ENCODE measurements at places on chromosomes 2 and 18.

- peak; percentile 53 for DNase-seq
These were observed 177.2 kb upstream of the SCN7A start for GRCh38 chr2:166671235-166671634.

- no peak for DNase-seq
These were observed 41.1 kb downstream of the FEZ2 start for GRCh38 chr2:36556842-36557241.

- DNase-seq: no peak
These were observed 32.1 kb upstream of the SIGLEC15 start for GRCh38 chr18:45793264-45793965.

- no peak for DNase-seq
These were observed 351.7 kb downstream of the RAD51AP2 start for GRCh38 chr2:17166506-17166905.

GRCh38 chr2:27446057-27446456, 3.9 kb downstream of the KRTCAP3 start:
- DNase-seq: no peak

GRCh38 chr18:9243029-9243428, 91.5 kb upstream of the TWSG1 start:
- DNase-seq: no peak

DNA sequence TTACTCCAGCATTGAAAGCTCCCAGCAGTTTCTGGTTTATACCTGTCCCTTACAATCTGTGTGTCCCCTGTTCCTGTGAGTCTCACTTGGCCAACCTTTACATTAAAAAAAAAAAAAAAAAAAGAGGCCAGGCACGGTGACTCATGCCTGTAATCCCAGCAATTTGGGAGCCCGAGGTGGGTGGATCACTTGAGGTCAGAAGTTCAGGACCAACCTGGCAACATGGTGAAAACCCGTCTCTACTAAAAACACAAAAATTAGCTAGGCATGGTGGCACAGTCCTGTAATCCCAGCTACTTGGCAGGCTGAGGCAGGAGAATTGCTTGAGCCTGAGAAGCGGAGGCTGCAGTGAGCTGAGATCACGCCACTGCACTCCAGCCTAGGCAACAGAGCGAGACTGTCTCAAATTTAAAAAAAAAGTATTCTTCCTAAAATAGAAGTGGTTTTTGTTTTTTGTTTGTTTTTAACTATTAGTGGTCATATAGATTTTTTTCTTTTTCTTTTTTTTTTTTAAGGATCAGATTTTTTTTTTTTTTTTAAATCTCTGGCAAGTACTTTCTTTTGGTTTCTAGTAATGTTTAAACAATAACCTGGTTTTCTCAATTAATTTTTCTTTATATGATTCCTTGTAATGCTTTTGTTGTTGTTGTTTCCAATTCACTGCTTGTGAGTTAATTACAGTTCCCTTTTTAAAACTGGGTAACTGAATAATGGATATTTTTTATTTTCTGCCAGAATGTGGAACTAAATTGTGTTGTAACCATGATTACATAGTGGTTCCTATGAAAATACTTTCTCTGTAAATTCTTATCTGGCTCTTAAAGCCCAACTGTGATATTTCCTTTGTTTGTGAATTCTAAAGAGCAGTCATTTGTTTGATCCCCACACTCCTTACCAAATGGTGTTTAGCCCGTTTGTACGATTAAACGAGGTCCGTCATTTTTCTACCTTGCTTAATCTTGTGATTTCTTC, 116.8 kb downstream of the CTAGE1 start:
- DNase-seq: no peak

GRCh38 chr2:45650851-45651414, 542 bp upstream of the PRKCE start:
- DNase-seq: peak; percentile 96

DNA sequence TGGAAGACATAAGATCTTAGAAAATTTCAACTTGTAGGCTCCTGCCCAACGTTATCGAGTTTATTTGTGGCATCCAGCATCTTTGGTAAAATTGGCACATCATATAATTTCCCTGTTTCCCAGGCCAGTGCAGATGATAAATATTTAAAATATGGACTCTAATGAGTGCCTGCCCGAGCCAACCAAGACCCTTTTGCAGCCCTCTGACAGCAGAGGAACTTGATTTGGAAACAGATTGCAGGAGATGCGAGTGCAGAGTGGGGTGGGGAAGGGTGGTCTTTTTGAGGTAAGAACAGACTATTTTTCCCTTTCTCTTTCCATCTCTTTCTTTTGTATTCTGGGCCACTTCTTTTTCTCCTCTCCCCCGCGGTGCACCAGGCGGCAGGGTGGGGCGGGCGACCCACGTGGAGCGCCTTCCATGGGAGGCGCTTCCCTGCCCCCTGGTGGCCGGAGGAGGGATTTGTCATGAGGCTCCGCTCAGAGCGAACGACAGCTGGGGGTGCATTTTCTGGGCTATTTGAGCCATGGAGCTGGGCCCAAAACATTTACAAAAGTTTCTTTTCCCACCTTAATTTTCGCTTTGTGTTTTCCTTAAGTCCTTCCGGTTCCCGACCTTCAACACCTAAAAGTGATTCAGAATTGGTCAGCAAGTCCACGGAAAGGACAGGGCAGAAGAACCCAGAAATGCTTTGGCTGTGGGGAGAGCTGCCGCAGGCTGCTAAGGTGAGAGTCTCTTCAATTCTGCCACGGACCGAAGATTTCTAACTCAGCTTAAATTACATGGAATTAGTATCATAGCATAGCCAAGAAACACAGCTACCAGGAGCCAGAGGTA, 32.7 kb downstream of the LPIN1 start:
- peak; percentile 36 for DNase-seq

GRCh38 chr2:61229936-61230335, 67.9 kb downstream of the C2orf74 start:
- DNase-seq: no peak

- no peak for DNase-seq
These were observed 41.0 kb upstream of the MGAT4A start for GRCh38 chr2:98771721-98772524.

- no peak for DNase-seq
These were observed 87.5 kb downstream of the CCDC85A start for GRCh38 chr2:56271275-56271674.

GRCh38 chr2:56380861-56381260, 197.1 kb downstream of the CCDC85A start:
- DNase-seq: no peak

DNA sequence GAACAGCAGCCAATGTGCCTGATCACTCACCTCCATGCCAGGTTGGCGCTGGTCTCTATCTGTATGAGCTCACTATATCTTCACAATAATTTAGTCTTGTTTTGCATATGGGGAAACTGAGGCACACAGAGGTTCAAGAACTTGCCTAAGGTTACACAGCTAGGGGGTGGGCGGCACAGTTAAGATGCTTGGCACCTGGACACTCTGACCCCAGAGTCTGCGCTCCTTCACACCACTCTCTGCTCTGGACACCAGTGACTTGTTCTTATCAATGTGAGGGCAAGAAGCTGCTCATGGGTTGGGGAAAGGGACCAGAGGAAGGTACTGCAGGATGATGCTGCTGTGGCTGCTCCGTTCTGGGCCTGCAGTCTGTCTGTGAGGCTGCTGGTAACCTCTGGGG, 27.1 kb downstream of the FBLN7 start:
- no peak for DNase-seq

DNA sequence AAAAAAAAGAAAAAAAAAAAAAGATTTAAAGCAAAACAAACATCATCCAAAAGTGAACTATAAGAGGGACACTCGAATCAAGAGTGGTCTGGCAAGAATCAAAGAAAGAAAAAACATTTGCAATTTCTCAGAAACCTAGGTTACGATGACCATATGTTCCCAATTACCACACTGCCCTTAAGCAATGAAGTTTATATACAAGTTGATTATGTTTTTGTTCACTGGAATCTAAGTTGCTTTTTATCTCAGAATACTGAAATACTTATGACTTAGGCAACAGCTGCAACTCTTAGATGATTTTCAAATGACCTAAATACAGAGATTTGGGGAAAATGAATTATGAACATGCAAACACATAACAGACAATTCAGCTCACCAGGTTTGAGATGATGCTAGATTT, 597.1 kb upstream of the CHAC2 start:
- DNase-seq: peak; percentile 78

GRCh38 chr2:46239175-46239846, 57.9 kb upstream of the EPAS1 start:
- no peak for DNase-seq

GRCh38 chr2:176076796-176077195, 7.0 kb downstream of the EVX2 start:
- no peak for DNase-seq

DNA sequence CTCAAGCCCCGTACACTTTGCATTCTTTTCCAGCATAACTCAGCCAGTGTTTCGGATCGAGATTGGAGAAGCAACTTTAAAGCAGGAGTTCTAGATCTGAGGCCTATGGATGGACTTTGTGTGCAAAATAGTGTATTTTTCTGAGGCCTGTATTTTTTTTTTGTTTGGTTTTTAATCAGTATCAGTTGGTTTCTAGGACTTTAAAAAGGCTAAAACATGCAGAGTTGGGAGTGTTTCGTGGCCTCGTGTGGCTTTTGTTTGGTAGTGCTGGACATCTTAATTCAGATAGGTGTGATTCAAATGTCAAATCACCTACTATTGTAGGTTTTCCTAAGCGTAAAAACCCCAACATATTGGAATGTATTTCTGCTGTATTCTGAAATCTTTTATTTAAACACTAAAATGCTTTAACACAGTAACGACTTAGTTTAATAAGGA, 282 bp upstream of the PUS10 start:
- no peak for DNase-seq

GRCh38 chr2:69017835-69018234, 4.9 kb downstream of the ANTXR1 start:
- no peak for DNase-seq

DNA sequence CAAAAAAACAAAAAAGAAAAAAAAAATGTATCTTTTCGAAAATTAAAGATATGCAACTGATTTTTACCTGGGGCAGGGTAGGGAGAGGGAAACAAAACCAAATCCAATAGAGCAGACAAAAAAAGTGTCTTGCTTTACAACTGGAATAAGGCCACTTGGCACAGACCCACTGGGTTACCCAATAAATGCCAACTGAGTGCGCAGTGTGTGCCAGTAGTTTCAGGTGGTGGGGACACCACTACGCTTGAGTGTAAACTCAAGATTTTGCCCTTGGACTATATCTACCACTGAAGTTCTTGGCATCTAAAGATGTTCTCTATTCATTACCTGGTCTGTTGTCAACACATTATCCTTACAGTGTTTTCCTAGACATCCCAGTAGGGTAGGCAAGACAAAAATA, 16.3 kb downstream of the VPS4B start:
- DNase-seq: no peak

DNA sequence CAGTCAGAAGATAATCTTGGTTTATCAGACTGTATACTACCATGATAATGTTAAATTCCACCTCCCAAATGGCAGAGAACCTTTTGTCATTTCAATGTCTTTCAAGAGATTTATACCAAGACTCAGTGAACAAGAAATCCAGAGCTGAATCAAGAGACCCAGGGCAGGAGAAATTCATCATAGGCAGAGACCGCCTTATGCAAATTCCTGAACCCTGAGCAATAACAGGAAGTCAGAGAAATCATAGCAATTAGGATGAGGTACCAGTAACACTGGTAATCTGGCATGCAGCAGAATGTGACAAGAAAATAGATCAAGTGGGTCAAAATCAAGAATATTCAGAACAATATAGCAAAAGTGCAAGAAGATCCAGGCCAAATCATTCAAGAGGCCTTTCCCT, 412.4 kb upstream of the LRATD1 start:
- no peak for DNase-seq

GRCh38 chr2:47227532-47228279, 72.6 kb upstream of the STPG4 start:
- DNase-seq: no peak
